ENCODE measurements at places on chromosomes 16 and 17.

GRCh38 chr17:3600529-3601205, 8.5 kb downstream of the TRPV1 start:
- DNase-seq, result no peak

DNA sequence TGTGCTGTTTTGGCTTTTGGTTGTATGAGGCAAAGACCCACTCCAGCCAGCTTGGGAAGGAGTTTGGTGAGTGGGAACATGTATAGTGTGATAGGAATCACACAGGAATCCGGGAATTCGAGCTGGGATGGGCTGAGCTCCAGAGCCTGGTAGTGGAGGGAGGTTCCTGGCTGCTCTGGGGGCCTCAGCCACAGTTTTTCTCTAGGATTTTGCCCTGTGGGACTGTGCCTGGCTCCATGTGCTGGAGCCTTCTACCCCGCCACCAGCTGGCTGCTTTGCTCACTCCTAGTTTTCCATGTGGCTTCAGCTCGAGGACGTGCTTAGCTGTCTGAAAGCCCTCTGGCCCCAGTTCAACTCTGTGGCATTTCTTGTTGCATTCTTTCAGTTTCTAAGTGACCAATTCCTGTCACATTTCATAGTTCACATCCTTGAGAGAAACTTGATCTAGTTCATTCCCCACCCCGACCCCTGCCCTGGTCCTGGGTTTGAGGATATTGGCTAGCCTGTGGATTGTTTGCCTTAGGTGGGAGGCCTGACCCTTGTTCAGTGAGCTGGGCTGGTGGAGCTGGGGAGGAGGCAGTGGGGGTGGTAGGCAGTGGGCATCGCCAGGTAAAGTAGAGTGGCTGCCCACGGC, 5.0 kb downstream of the SEC14L1 start:
- DNase-seq, result no peak

GRCh38 chr17:33978889-33979288, 276.2 kb upstream of the CCL2 start:
- DNase-seq, result no peak

DNA sequence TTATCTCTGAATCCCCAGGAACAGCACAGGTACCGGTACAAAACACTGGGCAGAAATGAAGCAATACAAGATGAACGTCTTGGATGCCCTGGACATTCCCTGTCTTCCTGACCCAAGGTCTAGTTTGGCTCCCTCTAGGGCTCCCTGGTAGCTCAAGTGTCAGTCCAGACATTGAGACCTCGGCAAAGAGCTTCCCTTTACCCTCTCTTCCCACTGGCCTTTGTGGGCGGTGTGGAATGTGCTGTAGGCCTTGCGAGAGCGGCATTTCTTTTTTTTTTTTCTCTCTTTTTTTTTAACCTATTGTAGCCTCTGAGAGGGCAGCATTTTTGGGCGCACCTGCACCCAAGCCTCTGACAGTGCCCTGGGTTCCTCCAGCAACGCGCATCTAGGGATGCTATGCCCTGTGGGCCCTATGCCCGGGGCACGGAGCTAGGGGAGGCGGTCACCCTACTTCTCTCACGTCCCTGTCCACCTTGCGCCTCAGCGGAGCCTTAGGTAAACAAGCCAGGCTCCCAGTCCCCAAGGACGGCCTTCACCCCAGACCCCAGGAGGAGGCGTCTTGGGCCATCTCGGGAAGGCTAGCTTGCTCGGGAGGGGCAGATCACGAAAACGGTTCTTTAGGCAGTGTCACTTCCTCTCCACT, 1.2 kb upstream of the NFATC3 start:
- no peak for DNase-seq

DNA sequence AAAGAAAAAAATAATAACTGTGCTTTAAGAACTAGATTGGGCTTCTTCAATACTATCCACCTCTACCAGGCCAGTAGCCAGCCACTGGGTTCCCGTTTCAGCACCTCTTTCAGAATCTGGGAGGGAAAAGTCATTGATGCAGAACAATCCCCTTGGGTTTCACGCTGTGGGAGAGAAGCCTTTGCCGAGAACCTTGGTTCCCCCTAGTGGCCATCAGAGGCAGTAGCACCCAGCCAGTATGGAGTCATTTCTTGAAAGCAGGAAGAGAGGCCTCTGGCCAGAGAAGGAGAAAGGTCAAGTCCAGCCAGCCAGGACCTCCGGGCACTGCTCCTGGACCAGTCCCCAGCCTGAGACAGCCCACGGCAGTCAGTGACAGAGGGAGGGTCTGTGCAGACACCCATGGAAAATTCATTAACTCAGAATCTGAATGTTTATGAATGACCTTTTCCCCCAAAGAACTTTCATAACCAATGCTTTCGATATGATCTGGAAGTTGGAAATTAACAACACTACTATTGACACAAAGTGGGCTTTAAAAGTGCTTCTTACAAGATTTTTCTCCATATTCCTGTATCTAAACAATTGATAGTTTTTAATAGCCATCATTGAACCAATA, 51.2 kb upstream of the CDH5 start:
- DNase-seq, result peak; percentile 27

- DNase-seq, result no peak
These were observed 36.4 kb upstream of the APPBP2 start for GRCh38 chr17:60562421-60562820.

- DNase-seq, result no peak
These were observed 559 bp downstream of the CACNG5 start for GRCh38 chr17:66835476-66835875.

- no peak for DNase-seq
These were observed 140.7 kb upstream of the PLCG2 start for GRCh38 chr16:81638286-81638945.

- DNase-seq, result no peak
These were observed 708 bp upstream of the NFAT5 start for GRCh38 chr16:69564845-69565670.

DNA sequence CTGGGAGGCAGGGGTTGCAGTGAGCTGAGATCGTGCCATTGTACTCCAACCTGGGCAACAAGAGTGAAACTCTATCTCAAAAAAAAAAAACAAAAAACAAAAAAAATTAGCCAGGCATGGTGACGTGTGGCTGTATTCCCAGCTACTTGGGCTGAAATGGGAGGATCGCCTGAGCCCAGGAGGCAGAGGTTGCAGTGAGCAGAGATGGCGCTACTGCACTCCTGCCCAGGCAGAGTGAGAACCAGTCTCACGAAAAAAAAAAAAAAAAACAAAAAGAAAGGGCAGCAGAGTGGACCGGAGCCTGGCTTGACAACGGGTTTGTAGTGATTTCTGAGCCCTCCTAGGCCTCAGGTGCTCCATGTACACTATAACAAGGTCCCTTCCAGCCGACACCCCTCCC, 33.1 kb downstream of the PEMT start:
- no peak for DNase-seq

DNA sequence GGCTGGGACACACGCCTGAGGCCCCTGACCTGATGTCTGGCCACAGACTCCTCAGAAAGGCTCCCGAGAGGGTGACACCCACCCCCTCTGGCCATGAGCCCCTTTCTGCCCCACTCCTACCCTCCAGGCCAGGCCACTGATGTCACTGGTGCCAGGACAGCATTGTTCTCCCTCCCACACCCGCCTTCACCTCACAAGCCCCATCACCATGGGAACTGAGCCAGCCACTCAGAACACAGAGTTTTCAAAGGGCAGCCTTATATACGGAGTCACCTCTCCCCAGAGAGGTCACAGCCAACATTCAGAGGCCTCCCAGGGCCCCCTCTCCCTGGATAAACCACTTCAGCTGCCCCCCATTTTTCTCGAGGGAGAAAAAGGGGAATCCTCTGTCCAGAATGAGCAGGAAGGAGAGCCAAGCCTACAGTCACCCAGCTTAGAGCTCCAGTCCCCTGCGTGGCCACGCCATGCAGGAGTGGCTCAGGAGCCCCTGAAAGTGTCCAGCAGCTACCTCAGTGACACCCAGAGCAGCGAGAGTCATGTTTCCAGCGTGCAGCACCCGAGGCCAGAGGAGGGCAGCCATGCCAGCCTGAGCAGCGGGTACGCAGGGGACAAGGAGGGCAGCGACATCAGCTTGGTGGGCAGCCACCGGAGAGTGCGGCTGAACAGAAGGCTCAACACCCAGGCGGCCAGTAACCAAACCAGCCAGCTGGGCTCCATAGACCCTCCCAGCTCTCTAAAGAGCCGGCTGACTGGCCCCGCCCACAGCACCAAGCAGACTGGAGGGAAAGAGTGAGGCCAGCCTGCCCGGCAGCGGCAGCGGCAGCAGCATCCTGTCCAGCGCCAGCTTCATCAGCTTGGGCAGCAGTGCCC, at the start of gene C16orf82:
Gene C16orf82 (plus strand): TSS at position 260 of the 870 bp plus-strand sequence.
- DNase-seq, result no peak

DNA sequence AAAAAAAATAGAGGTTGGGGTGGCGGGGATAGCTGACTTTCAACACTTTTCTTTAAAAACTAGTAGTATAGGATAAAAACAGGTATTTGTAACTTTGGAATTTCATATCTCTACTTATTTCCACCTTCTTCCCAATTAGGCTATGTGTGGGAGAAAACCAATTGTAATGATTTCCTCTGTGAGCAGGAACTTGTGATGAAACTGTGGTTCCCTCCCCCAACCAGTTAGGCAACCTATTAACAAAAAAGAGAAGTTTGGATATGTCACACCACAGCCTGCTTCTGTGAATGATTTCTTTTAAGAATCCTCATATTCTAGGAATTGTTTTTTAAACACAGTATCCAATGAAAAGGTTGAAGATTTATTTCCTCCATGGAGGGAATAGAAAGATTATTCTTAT, 1.9 kb downstream of the IGSF6 start:
- no peak for DNase-seq

- no peak for DNase-seq
These were observed 44.3 kb upstream of the PLCG2 start for GRCh38 chr16:81734632-81735434.

- DNase-seq, result peak; percentile 41
These were observed 10.6 kb upstream of the NUDT16L1 start for GRCh38 chr16:4682616-4683254.

GRCh38 chr17:28211811-28212210, 107.2 kb upstream of the TMEM97 start:
- DNase-seq, result no peak

- DNase-seq, result no peak
These were observed 12.5 kb downstream of the KCNJ2 start for GRCh38 chr17:70181866-70182265.

DNA sequence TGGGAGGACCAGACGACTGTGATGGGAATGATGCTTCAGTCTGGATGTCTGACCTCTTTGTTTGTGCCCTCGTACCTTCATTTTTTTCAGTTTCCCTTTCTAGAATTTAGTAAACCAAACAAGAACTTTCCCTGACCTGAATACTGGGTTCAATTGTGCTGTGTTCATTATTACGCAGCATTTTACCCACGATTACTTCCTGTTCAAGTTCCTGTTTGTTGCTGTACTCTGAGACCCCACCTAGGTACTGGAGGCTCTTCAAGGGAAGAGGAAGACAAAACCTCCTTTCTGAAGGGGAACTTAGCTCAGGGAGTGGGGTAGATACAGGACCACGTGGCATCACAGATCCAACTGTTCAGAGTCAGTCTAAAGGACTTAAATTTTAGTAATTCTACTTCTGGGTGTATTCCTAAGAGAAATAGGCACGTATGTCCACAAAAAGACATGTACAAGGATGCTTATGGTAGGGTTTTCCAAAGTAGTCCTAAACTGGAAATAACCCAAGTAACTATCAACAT, 9.2 kb upstream of the PRKCB start:
- DNase-seq, result no peak

DNA sequence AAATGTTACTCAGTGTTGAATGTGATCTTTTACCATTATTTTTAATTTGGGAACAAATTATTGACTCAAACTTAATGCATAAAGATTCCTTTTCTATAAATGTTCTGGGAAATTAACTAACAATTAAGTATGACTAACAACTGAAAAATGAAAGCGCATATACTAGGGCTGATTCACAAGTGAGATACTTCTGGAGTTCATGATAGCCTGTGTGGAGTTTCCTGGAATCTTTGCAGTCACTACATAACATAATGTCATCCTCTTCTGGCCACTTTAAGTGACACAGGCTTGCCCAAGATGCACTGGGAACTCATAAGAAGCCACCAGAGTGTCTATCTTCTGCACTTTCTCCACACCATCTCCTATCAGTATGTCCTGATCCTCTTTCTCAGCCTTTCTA, 450.3 kb upstream of the CDH11 start:
- no peak for DNase-seq

GRCh38 chr16:13157082-13157481, 255.7 kb downstream of the SHISA9 start:
- no peak for DNase-seq

DNA sequence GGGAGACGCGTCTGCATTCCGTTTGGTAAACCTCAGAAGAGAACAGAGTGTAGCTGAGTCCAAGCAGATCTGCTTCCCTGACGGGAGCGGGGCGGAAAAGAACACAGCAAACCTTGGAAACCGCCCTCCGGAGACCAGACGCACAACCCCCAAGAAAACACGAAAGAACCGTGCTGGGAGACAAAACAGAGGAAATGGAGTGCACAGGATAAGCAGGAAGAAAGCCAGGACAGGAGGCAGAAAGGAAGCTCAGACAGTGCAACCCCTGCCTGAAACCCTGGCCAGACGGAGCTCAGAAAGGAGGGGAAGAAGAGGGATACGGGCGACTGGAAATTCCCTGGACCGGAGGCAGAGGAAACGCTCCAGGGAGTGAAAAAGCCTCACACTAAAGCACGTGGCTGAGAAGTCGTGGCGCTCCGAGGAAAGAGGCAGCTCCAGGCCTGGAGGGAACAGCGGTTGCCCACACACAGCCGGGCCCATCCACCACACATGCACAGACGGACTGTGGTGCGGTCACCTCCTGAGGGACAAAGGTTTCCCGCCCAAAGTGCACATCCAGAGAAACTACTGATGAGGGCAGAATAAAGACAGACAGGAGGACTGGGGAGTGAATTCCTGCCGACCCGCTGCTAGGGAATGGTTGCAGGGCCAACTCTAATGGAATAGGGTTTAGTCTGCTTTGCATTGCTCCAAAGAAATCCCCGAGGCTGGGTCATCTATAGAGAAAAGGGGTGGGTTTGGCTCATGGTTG, 10.2 kb downstream of the DPEP1 start:
- no peak for DNase-seq

GRCh38 chr16:30499284-30499683, 26.7 kb downstream of the ITGAL start:
- DNase-seq, result no peak

- no peak for DNase-seq
These were observed 77.3 kb upstream of the ASIC2 start for GRCh38 chr17:33370401-33370800.

DNA sequence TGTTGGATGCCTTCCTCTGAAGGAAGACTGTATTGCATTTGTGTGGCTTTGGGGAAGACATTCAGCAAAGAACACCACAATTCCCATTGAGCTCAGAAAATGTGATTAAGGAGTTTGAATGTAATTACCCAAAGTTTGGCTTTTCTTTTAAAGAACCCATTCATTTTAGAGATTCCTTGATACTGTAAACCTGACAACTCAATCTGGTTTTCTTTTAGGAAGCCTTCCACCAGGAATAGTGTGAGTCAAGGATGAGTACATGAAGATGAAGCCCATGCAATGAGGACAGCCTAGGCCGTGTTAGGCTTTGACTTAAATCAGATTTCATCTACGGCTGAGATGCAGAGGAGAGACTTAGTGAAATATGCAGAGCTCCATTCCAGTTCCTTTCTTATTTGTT, 271.7 kb upstream of the TBX2 start:
- DNase-seq, result no peak

Measured in activated CD4-positive, alpha-beta T cell treated with anti-CD3 and anti-CD28 coated beads, Interleukin-2, amount 50 U/mL, for 1 hour (primary cell).